Activated naive CD4-positive, alpha-beta T cell treated with anti-CD3 and anti-CD28 coated beads, Interleukin-2, amount 10 ng/mL, durations not matched to agents 7 days and 5 days (primary cell): ENCODE measurements at places on chromosomes 5 and 9.

GRCh38 chr5:172441262-172441751, 13.0 kb downstream of the SH3PXD2B start:
- DNase-seq: no peak

GRCh38 chr5:84028093-84028492, 307.4 kb upstream of the HAPLN1 start:
- no peak for DNase-seq

DNA sequence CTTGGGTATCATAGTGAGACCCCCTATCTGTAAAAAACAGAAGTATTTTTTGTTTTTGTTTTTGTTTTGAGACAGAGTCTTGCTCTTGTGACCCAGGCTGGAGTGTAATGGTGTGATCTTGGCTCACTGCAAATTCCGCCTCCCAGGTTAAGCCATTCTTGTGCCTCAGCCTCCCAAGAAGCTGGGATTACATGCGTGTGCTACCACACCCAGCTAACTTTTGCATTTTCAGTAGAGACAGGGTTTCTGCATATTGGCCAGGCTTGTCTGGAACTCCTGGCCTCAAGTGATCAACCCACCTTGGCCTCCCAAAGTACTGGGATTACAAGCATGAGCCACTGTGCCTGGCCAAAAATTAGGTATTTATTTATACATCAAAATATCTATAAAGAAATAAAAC, 10.2 kb upstream of the CCDC171 start:
- DNase-seq: no peak

DNA sequence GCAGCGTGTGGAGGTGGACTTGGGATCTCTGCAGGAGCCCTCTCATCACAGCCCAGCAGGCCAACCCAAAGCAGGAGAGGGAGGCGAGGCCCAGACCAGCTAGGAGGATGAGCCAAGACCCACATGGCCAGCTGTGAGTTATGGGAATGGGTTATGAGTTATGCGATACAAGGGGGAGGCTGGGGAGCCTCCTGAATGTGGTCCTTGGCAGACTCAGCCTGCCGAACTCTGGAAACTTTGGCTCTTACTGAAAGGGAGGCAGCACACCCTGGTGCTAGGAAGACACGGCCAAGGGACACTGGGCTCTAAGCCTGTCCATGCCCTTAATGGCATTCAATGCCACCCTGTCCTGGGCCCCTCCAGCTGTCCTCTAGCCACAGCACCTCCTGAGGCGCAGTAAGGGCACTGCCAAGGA, 7.7 kb upstream of the VAV2 start:
- DNase-seq: no peak

DNA sequence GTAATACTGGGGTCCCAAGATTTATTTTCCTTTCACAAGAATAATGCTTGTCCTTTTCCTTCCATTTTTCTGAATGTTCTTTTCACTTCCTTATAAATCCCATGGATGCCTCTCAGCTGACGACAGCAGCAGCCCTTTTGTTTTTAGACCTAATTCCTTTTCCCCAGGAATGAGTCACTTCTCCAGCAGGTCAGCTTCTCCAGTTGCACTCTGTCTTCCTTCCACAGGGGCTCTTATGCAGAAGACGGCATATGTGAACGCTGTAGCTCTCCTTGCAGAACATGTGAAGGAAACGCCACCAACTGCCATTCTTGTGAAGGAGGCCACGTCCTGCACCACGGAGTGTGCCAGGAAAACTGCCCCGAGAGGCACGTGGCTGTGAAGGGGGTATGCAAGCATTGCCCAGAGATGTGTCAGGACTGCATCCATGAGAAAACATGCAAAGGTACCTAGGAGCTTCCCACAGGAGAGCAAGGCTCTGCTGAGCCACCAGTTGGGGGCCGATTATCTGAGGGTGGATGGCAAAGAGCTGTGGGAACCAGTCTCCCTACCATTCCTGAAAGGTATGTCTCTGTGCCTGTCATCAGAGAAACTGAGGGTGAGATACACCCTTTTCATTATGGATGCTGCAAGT, 72.9 kb downstream of the RFK start:
- DNase-seq: no peak

GRCh38 chr9:68780720-68781119, 75.7 kb downstream of the PIP5K1B start:
- peak; percentile 30 for DNase-seq

- no peak for DNase-seq
Measured at GRCh38 chr5:36059571-36060419, 6.9 kb downstream of the UGT3A2 start.
